Central memory CD8-positive, alpha-beta T cell (primary cell): ENCODE measurements at places on chromosomes 7 and 10.

- DNase-seq = no peak
Measured at GRCh38 chr7:99111591-99111990, 32.3 kb downstream of the SMURF1 start.

DNA sequence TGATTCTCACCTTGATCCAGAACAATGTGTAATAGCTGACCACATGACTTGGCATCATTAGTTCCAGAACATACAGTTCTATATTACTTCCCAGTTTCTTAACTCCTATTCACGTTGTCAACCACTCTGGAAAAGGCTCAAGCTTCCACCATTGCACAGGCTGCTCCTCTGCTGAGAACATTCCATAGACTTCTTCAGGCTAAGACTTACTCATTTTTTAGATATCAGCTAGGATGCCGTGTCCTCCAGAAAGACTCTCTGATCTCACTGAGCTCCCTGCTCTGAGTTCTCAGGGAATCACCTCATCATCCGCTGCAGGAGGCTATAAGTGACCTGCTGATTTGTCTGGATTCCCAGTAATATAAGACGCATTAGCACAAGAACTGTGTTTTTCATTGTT, 73.1 kb downstream of the HTR7 start:
- no peak for DNase-seq

- DNase-seq = no peak
Measured at GRCh38 chr10:3271354-3272115, 99.0 kb upstream of the PITRM1 start.

GRCh38 chr7:51180092-51180491, 136.5 kb downstream of the COBL start:
- no peak for DNase-seq

DNA sequence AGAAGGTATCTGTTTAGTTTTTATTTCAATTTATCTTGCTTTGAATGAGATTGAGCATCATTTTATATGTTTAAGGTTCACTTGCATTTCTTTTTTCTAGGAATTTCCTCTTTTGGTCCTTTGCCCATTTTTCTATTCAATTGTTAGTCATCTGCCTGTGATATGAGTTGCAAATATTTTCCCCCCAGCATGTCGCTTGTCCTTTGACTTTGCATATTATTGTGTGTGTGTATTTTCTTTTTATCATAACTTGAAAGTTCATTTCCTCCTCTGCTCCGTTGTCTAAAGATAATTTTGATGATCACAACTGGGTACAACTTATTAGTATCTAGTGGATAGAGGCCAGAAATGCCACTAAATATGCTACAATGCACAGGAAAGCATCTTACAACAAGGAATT, 132.7 kb upstream of the MDFIC start:
- DNase-seq = no peak

DNA sequence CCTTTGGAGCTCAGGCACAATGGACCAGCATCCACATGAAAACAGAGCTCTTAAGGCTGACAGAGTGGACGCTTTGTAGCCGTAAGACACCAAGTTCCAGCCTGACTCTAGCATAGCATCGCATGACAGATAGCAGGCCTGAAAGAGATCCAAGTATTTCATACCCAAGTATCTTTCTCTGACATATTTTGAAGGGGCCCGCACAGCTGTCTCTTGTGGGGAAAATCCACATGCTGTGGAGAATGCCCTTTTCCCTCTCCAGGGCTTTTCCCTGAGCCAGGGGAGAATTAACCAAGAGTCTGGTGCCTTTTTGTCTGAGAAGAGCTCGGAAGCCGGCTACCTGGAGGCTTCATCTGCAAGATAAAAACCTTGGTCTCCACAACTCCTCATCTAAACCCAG, 51.0 kb downstream of the CFAP46 start:
- no peak for DNase-seq

GRCh38 chr7:94374721-94375566, 19.8 kb upstream of the COL1A2 start:
- DNase-seq = no peak

DNA sequence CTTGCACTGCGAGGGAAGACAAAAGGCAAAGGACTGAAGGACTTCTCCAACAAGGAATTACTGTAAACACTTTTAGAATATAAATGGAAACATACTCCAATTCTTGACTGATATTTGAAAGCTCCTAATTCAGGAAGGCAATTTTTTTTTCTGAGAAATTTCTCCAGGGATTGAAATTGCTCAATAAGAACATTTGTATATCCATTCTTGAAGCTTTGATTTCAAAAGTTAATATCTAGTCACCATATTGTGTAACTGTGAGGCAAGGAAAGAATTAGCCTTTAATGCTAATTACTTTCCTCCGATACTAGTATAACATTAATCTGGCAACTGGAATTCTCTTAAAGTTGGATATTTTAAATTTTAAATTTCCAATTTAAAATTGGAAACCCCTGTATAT, 188.4 kb upstream of the COL1A2 start:
- DNase-seq = no peak

DNA sequence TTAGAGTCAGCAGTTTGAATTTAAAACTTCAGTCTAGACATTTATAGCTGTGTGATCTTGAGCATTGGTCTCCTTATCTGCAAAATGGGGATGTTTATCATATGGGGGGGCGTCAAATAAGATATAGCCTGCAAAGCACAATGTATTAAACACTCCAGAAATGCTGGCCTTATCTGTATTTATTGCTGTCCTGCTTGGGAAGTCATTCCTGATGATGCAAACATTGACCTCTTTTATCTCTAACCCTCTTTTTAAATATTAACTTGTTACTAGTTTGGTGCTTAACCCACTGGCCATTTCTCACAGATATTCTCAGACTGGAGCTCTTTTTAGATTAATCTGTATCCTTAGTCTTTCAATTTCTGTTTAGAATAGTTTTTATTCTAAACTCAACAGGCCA, 13.2 kb downstream of the MRPS33 start:
- DNase-seq = no peak

GRCh38 chr10:21993360-21994001, 10.0 kb downstream of the DNAJC1 start:
- DNase-seq = no peak

- DNase-seq = no peak
Measured at GRCh38 chr7:40836218-40836617, 701.4 kb downstream of the SUGCT start.

DNA sequence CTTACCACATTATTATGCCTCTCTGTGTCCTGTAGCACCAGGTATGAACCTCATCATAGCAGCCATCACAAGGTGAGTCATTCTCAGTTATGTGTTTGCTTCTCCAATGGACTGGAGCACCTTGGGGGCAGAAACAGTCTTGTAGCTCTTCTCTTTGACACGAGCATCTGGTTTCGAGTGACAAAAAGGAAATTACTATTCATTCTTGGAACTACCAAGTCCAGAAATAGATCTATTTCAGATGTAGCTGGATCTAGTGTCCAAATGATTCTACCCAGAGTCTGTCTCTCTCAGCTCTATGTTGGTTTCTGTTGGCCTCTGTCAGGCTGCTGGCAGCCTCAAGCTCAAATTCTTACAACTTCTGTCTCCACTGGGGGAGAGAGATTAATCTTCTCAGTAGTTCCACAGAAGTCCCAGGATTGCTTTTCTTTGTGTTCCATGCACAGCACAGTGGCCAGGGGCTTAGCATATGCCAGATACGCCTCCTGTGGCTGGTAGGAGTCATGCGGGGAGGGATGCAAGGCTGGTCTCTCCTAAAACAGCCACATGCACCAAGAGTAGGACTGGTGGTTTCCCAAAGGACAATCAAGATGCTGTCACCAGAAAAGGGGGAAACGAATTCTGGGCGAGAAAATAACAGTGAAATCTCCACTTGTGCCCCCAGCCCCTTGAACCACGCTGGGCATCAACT, 37.2 kb upstream of the PAPSS2 start:
- no peak for DNase-seq

DNA sequence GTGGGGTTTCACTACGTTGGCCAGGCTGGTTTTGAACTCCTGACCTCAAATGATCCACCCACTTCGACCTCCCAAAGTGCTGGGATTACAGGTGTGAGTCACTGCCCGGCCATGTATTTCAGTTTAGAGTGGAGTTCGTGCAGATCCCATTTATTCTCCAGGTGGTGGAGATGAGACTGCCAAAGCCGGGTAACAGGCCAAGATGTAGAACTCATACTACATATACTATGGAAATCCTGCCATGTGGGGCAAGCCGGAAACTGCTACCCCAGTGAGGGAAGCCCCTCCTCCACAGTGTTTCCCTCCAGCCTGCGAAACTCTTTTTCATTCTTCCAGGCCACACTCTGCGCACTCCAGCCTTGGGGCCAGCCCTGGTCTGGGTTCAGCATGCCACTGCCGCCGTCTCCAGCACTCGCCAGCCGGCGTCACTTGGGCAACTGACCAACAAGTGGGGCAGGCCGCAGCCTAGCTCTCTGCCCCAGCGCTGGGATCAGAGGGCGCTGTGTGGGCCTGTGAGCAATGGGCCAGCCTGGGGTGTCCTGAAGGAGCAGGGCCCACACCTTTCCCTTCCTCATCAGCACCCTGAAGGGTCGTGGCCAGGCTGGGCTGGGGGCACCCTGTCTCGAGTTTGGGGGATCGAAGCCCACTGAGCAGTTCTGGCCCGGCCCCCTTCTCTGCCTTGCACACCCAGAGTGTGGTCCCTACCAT, 122.0 kb downstream of the TRRAP start:
- DNase-seq = no peak
